ENCODE measurements at places on chromosomes 12 and 14.

GRCh38 chr14:86654558-86655184 is 1124.7 kb downstream of the FLRT2 start:
- DNase-seq: no peak

DNA sequence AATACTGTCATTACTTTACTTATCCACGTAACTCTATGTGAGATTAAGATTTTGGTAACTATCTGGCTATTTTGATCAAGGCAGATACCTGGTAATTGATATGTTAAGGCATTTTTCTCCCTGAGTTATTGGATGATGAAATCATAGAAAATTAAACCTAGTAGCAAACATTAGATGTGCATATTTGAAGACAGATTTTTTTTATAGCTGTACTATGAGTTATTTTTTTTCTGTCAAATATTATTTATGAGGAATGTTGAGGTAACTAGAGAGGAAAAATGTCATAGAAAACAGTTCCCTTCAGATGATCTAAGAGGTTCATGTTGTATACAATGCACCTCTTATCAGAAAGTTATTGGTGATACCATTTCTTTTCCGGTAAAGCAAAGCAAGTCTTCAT is 64.9 kb upstream of the SLC38A2 start:
- no peak for DNase-seq

DNA sequence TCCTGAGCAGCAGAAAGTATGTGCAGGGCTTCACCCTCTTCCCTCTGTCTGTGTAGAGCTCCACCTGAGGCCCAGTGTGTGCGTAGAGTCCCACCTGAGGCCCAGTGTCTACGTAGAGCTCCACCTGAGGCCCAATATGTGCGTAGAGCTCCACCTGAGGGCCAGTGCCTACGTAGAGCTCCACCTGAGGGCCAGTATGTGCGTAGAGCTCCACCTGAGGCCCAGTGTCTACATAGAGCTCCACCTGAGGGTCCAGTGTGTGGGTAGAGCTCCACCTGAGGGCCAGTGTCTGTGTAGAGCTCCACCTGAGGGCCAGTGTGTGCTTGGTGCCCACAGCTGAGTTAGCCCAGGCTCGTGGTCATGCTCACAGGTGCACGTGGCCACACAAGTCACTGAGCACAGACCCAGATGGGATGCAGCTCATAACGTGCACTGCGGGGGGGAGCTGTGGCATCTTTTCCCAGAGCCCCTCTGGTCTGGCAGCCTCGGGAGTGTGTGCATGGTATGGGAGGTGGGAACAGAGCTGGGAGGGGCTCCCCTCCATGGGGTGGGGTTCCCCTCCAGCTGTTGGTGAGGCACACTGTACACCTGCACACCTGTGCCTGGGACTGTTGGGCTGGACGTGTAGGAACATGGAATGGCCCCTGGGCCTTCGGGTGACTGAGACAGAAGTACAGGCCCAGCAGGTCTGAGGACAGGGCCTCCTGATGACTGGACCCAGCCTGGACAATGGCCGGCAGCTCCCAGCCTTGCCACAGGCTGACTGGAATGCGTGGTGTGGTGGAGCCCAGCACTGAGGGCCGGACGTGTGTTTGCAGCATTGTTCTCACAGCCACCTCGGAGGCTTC is 20.1 kb downstream of the PACS2 start:
- no peak for DNase-seq

- DNase-seq: no peak
These were observed 113.3 kb downstream of the FOXN3 start for GRCh38 chr14:89303456-89304435.

DNA sequence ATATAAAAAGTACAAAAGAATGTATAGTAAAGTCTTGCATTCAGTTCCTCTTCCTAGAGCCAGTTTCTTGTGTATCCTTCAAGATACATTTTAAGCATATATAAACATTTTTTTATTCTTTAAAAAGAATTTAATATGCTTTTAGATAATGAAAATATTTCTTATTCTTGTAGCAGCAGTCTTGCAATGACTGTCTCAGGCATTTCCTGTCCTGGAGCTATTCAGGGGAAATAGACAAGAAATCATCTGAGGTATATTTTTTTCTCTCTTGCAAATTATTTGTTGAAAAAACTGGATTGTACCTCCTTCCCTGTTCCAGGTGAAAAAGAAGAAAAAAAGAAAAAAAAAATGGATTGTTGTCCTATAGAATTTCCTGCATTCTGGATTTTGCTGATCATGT is 17.0 kb upstream of the ERBB3 start:
- DNase-seq: no peak

- DNase-seq: no peak
These were observed 238.7 kb downstream of the AKAP6 start for GRCh38 chr14:32567543-32568384.

DNA sequence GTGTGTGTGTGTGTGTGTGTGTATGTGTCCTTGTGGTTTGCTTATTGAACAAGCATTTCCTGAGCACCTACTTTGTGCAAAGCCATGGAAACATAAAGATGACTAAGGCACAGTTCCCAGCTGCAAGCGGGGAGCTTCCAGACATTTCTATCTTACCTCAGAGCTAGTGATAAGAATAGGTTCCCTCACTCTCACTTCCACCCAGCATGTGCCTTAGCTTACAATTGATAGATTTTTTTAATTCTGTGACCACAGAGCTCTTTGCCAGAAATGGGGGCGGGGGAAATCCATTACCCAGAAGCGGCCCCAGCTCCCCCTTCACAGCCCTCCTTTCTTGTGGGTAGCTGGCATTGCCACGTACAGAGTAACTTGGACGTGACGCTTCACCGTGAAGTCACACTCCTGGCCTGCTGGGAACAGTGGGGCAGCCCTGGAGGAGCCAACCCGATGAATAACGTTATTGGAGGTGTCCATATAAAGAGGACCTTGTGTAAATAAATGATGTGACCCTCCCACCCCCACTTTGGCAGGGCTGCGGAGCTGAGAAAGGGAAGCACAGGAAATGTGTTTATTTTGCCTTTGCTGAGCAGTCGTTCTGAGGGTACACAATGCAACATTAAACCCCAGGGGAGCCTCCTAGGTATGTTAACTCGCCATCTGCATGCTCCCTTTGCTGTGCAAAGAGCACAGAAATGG is 238.9 kb downstream of the CHST11 start:
- peak; percentile 63 for DNase-seq

GRCh38 chr12:102512523-102512922 is 32.2 kb upstream of the IGF1 start:
- no peak for DNase-seq

GRCh38 chr12:92289629-92290349 is 144.1 kb upstream of the BTG1 start:
- DNase-seq: no peak

DNA sequence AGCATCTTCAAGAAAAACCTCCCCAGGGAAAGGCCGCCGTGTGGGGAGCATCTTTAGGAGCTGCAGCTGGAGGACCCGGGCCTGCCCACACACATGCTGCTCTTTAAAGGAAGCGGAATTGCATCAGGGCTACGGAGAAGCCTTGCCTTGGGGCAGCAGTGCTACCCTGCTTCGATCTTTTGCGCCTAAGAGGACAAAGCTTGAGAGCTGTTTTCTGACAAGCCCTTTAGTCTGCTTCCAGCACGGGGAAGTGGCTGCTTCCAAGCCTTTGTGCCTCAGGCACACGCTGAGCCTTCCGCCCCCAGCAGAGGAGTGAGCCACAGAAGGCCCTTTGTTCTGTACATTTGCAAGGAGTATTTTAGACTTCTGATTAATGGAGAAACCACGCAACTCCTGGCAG is 31.5 kb downstream of the COA8 start:
- DNase-seq: no peak

DNA sequence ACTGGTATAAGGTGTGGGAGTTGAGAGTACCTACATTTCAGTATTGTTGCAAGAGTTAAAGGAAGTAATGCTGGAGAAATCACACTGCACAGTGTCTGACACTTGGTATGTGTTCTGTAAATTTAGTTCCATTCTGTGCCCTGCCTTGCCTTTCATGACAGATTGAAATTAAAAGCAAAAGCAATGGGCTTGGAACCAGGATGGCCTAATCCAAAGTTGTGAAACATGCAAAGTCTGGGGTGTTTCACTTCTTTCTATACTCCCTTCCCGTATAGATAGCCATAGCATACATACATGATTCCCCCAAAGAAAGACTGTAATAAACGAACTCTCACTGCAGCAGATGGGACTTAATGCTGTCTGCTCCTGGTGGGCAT is 281.1 kb downstream of the NRXN3 start:
- DNase-seq: no peak

DNA sequence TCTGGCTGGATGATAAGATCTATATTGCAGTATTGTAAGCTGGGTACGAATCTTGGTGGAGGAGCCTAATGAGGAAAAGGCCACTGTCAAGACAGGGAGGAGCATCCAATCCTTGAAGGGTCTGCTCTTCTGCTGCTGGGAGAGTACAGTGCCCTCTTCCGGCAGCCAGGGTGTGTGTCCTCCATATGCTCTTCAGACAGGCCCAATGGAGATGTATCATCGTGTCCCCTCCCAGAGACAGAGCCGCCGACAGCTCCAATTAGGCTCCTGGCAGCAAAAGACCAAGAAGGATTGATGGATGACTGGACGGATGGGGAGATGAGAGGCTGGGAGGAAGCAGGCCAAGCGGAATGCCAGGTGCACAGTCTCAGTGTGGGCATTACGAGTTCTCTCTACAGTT is 51.6 kb upstream of the PIWIL1 start:
- no peak for DNase-seq

DNA sequence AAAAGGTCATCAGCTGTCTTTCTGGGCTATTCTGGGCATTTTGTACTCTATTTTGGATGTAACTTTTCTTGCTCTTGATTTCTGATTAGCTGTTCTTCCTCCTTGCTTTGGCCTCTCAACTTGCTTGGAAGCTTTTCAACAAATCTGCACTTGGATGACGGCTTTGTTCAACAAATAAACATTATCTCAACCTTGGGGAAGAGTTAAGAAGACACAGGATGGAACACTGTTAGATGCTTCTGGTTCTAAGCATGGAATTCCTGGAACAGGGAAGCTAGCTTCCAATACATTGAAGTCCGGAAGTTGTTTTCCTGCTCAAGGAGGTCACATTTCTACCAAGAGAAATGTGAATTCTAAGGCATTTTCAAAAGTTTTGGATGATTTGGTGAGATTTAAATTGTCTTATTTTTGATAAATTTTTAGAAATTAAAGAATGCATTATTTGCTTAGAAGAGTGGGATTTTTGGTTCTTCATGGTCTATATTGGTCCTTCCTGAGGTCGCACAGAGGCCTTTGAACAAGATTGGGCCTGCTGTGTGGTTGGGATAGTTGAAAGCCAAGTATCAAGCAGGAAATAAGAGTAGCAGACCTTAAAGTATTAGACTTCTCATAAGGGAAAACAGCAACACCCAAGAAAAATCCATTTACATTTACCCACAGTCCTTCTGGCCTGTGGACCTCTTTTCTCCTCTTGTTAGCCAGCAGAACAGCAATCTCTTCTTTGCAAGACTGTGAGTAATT is 59.2 kb downstream of the PPFIBP1 start:
- DNase-seq: no peak

- DNase-seq: no peak
These were observed 157.5 kb downstream of the TMTC3 start for GRCh38 chr12:88299567-88300101.

GRCh38 chr14:21940887-21941856 is 267.6 kb upstream of the OR4E1 start:
- DNase-seq: no peak

DNA sequence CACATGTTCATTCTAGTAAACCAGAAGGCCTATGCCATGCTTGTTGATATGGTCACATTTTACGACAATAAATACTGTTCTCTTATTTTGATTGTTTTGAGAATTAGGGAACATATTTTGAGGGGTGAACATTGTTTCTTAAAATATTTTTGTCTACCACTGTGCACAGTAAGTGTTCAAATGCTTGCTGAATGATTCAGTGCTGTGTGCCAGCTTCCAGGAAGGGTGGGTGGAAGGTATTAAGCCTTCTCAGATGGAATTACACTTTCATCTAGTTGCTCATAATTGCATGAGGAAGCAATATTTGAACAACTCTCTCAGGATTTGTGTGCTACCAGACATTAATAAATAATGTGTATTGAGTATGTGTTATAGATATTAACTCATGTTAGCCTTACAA is 15.5 kb upstream of the TMX1 start:
- DNase-seq: no peak

- no peak for DNase-seq
These were observed 89.7 kb upstream of the ETV6 start for GRCh38 chr12:11559626-11560340.

- DNase-seq: no peak
These were observed 6.2 kb downstream of the ISCU start for GRCh38 chr12:108568338-108569154.

- DNase-seq: no peak
These were observed 1.0 kb downstream of the HIP1R start for GRCh38 chr12:122836027-122836921.

- DNase-seq: no peak
These were observed 2.2 kb downstream of the CLEC14A start for GRCh38 chr14:38253676-38254075.

GRCh38 chr12:71972441-71973074 is 33.9 kb downstream of the TPH2 start:
- DNase-seq: no peak

DNA sequence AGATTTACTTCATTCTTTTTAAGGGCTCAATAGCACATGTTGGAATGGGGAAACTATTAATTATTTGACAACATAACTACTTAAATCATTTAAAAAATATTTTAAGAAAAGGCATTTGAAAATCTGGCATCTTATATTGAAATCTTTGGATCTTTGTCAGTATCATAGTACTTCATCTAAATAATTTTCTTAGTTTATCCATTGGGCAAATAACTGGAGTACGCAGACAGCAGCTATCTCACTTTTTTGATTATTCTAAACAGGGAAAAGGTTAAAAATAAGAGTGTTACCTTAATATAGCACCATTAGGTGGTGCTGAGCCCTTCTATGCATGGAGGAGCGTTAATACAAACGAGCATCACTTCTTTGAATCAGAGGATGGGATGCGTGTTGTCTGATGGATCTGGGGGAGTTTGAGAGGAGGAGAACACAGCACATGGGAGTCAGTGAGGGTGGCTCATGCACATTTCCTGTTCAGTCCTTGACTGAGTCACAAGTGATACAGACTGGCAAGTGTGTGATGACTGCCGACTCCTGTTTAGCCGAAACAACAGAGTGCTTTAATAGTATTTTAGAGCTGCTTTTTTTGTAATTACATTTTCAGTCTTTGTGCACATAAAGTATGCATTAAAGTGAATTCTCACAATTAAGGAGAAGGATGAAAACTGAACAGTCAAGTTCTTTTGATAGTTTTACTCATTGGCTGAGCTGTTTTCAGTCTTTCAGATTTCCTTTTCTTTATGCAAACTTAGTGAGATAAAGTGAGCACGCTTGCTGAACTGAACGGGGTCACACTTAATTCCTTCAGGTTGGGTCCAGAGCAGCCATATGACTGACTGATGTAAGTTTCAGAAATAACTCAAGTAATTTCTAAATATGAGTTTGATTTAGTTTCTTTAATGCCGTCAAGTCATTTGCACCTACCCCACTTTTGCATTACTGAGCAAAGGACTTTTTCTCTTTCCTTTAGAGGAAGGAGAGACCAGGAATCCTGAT is 92.7 kb downstream of the DIP2B start:
- no peak for DNase-seq

GRCh38 chr12:93990832-93991803 is 157.3 kb upstream of the PLXNC1 start:
- DNase-seq: no peak

Measured in activated CD8-positive, alpha-beta memory T cell treated with anti-CD3 and anti-CD28 coated beads for 48 hours (primary cell).